ENCODE measurements at places on chromosomes 16 and 17. TPM values are rescaled to one million over a fixed set of nuclear protein-coding genes. Genes with fewer than 3 reads are reported as not detected.

The ZPBP2 gene
- total RNA-seq, result not detected

The RUNDC3A gene
- 0.17 TPM for total RNA-seq

The HOXB8 gene
- not detected for total RNA-seq

The KDM6B gene
- 5.2 TPM for total RNA-seq

The ITGAD gene
- total RNA-seq, result not detected

The MYH8 gene
- total RNA-seq, result not detected

The FOXN1 gene
- not detected for total RNA-seq

The SLC13A2 gene
- not detected for total RNA-seq

The HYDIN gene
- total RNA-seq, result 0.26 TPM

The NPIPA7 gene
- total RNA-seq, result 1.1 TPM

The TVP23A gene
- total RNA-seq, result not detected

The PRSS22 gene
- not detected for total RNA-seq

The ACAP1 gene
- 3.3 TPM for total RNA-seq

The TNFRSF17 gene
- not detected for total RNA-seq

The OTOP3 gene
- not detected for total RNA-seq

The SLFN12L gene
- total RNA-seq, result 0.16 TPM

The TPSAB1 gene
- not detected for total RNA-seq

The PAQR4 gene
- 0.79 TPM for total RNA-seq

The CEP131 gene
- total RNA-seq, result 11.7 TPM

The CMTM2 gene
- not detected for total RNA-seq

The FOXL1 gene
- total RNA-seq, result 7.2 TPM

The FAM171A2 gene
- 8.8 TPM for total RNA-seq

The ESRP2 gene
- total RNA-seq, result 0.16 TPM

The LGALS9B gene
- not detected for total RNA-seq

The SOX8 gene
- 0.16 TPM for total RNA-seq

The TERB1 gene
- 0.09 TPM for total RNA-seq

The CDH13 gene
- 6.2 TPM for total RNA-seq

The IGF2BP1 gene
- 2.5 TPM for total RNA-seq

The HERPUD1 gene
- 43.2 TPM for total RNA-seq

The ITGAL gene
- not detected for total RNA-seq

The IL32 gene
- total RNA-seq, result 2.7 TPM

The LRRC46 gene
- not detected for total RNA-seq

The KRT28 gene
- total RNA-seq, result not detected

The PFN1 gene
- 524 TPM for total RNA-seq

The OR3A3 gene
- total RNA-seq, result not detected

The GPR179 gene
- not detected for total RNA-seq

The CLDN9 gene
- under 0.01 TPM for total RNA-seq

The DPEP3 gene
- total RNA-seq, result not detected

The EFNB3 gene
- 0.95 TPM for total RNA-seq

The HS3ST3A1 gene
- total RNA-seq, result 11.2 TPM

The LRRC75A gene
- 1.4 TPM for total RNA-seq

The TMC8 gene
- not detected for total RNA-seq

The COQ9 gene
- total RNA-seq, result 37.8 TPM

The MT1F gene
- not detected for total RNA-seq

The IL17C gene
- total RNA-seq, result not detected

The GCGR gene
- total RNA-seq, result not detected

The CD300E gene
- total RNA-seq, result not detected

The PAGR1 gene
- total RNA-seq, result 12.3 TPM

The CHST4 gene
- not detected for total RNA-seq

The KRT20 gene
- not detected for total RNA-seq

The TMEM92 gene
- total RNA-seq, result 0.16 TPM

The ASIC2 gene
- 0.09 TPM for total RNA-seq

The HBQ1 gene
- not detected for total RNA-seq

The CES5A gene
- not detected for total RNA-seq

The KCNG4 gene
- total RNA-seq, result not detected

The MT1G gene
- total RNA-seq, result not detected

The ZFHX3 gene
- total RNA-seq, result 4.7 TPM

The XAF1 gene
- 42.6 TPM for total RNA-seq

The CA10 gene
- total RNA-seq, result not detected

Measured in bronchial smooth muscle cell (primary cell).